ENCODE measurements at places on chromosomes 1 and 21.

DNA sequence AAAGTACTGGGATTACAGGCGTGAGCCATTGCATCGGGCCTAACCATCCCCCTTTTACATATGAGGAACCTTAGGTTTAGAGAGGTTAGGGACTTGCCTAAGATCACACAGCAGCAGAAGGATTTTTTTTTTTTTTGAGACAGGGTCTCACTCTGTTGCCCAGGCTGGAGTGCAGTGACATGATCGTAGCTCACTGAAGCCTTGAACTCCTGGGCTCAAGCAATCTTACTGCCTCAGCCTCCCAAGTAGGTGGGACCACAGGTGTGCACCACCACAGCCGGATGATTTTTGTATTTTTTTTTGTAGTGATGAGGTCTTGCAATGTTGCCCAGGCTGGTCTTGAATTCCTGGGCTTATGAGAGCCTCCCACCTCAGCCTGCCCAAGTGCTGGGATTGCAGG, 2.2 kb upstream of the C1orf167 start:
- DNase-seq: no peak

DNA sequence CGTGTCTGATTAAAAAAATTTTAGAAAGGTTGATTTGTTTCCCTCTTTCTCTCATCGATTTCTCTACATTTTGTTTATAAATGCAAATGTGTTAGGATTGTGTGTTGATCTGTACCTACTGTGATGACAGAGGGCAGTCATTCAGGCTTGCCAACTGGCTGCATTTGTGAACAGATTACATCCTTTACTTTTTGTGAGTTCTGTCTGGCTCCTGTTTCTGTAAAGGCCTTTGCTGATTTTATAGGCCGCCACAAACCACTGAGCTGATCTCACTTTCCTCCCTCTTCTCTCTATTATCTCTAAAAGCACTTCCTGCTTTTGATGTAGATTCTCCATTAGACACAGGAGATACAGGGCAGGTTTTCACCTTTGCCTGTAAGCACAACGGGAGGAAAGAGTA, 106.8 kb downstream of the ESRRG start:
- DNase-seq: no peak

- DNase-seq: no peak
Observed at GRCh38 chr1:220370041-220370700, 97.9 kb upstream of the RAB3GAP2 start.

- no peak for DNase-seq
Observed at GRCh38 chr1:191575180-191575579, 583.1 kb upstream of the RGS18 start.

- DNase-seq: no peak
Observed at GRCh38 chr1:29057700-29058099, 66.0 kb downstream of the TMEM200B start.

DNA sequence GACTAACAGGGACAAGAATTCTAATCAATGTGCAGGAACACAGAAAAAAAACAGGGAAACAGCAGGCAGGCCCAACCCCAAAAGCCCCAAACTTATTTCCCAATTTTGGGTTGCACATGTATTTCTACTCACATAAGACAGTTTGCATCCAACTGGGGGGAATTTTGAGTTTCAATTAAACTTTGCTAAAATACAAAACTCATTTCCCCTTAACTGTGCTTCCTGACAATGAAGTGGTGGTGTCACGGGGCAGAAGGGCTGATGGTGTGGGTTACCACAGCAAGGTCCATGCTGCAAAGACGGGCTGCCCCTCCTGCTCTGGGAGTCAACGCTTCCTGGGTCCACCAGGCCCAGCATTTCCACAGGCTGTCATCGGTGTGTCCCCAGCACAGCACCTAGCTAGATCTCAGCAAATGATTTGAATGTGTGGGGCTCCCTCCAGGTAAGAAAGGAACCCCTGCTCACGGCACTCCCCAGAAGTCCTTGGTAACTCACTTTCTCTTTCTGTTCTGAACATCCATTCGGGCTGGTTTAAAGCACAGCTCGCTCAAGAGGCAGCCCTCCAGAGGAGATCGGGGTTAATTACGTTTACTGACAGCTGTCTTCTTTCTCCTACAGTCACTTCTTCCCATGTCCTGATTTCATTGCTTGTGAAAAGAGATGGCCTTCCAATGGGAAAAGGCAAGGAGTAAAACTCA, 27.4 kb downstream of the HIVEP3 start:
- no peak for DNase-seq

DNA sequence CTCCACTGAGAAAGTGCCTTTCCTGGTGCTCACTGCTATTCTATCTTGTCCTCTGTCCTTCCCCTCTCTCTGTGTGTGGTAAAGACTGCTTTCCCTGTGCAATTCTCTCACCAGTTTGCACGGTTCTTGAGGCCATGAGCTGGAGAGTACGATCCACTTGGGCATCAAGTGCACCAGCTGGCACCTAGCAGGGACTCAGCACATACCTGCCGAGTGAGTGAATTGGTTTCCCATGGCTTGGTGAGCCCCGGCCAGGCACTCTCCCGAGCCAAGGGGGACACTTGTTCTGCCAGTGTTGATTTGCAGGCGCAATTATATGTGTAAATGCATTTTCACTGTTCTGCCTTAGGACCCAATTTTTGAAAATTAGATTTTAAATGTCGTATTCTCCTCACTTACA, 313.5 kb downstream of the DISC1 start:
- no peak for DNase-seq

- no peak for DNase-seq
Observed at GRCh38 chr1:232641507-232641906, 11.6 kb upstream of the SIPA1L2 start.

DNA sequence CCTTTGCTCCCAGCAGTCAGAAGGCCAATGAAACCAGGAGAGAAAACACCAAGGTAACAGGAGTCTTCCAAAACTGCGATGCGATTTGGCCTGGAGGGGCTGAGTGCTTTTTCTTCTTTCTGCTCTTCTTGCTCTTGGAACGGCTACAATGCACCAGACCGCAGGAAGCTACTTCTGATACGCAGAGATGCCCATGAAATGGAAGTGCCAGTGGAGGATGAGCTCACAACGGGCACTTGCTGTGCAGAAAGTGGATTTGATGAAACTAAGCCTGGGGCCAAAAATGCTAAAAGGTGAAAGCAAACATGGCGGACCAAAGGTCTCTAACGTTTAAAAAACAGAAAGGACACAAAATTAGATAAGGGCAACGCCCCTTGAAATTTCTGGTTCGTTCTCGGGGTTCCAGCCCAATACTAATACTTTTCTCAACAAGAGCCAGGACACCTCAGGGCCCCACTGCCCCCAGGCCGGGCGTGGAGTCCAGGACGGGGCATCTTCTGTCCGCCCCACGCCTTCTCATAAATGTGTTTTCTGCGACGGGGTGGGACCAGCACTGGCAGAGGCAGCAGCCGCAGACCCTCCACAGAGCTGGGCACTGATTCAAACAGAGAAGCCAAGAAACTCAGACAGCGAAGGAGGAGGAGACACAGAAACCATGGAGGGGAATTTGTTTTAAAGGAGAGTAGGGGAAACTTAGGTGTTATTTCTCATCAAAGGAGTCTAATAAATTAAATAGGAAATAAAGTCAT, 101.3 kb downstream of the CRYAA start:
- DNase-seq: no peak

DNA sequence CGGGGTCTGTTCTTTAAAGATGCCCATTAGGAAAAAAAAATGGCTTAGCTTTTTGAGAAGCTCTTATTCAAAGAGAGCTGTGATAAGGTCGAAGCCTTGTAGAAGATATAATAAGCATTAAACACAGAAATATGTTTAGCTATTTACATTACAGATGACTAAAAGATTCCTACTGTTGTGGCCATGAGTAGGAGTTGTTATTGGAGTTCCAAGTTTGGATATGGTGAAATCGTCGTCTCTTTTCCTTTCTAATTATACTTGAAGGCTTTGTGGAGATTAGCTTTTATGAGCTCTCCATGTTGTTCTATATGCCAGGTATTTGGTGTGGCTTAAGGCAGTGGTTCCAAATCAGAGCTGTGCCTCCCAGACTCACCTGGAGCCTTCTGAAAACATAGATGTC, 79.9 kb upstream of the LAMC2 start:
- no peak for DNase-seq

- no peak for DNase-seq
Observed at GRCh38 chr1:9722378-9722749, 70.8 kb downstream of the PIK3CD start.

DNA sequence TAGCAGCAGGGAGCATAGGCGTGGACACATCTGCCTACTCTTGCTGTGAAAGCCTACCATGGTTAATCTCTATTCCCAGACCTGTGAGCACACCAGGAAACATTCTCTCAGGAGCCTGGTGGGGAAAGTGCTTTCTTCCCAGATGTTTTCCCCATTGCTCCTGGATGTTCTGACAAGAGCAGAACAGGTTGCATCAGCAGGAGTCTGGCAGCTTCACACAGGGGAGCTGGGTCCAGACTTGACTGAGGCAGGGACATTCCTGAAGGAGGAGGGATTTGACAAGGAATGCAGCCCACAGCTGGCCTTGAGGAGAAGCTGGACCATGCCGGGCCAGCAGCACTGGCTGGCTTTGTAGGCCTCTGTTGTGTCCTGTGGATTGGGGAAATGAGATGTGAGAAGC, 21.0 kb upstream of the ARTN start:
- no peak for DNase-seq

GRCh38 chr1:99579691-99580172, 66.2 kb upstream of the PALMD start:
- no peak for DNase-seq

- DNase-seq: no peak
Observed at GRCh38 chr1:187977298-187977697, 1148.5 kb downstream of the PLA2G4A start.

DNA sequence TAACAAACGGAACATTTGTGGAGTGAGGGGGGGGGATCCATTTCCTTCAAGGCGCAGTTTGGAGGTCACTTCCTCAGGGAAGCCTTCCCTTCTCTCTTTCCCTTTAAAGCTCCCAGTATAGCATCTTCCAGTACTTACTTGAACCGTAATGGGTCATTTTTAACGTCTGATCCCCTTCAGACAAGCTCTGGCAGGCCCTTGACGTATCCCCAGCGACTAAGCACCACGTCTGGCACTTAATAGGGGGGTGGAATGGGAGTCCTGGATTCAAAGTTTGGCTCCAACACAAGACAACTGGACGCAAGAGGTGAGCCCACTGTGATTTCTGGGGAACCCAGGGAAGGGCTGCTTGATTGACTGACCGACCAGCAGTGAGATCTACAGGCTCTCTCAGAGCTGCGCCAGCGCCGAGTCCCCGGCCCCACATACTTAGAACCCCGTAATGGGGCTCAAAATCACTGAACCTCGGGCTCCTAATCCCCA, 441 bp downstream of the YARS1 start:
- DNase-seq: no peak

DNA sequence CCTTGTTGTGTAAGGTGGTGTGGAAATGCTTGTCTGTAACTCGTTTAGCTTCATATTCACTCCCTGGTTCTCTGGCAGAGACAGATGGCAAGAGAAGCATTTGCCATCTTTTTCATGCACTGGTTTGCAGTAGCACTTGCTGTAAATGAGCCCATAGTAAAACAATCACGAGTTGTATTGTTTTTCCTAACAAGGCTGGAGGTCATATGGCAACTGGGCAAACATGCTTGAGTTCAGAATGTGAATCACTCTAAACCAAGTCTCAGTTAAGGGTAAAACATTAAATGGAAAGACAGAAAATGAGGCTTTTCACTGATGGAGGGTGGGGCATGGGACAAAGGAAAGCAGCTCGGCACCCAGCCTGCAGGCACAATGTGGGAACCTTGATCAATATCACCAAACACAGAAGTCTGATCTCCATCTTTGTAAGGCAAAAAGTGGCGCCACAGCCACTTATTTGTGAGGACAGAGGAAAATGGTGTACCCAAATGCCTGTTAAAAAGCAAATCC, 26.5 kb upstream of the LPAR3 start:
- no peak for DNase-seq

GRCh38 chr1:216330262-216330661, 93.0 kb downstream of the USH2A start:
- DNase-seq: no peak

DNA sequence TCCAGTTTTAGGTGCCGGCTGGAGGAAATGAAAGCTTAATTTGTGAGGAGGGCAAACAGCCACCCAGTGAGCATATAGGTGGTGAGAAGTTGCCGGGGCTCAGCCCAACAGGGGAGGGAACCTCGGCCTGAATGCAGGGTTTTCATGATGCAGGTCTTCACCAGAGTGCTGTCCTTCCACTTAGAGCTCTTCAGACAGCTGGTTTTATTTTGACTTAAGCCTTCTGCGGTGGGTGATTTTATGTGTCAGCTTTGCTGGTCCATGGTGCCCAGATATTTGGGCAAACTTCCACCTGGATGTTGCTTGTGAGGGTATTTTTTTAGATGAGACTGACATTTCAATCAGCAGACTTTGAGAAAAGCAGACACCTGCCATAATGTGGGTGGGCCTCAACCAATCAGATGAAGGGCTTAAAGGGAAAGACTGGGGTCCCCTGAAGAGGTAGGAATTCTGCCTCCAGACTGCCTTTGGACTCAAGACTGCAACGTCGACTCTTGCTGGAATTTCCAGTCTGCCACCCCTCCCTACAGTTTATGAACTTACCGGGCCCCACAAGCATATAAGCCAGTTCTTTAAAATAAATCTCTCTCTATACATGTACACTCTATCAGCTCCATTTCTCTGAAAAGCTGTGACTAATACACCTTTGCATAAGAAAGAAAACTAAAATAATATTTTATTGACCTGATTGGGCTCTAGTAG, 72.8 kb downstream of the RHOU start:
- DNase-seq: no peak

DNA sequence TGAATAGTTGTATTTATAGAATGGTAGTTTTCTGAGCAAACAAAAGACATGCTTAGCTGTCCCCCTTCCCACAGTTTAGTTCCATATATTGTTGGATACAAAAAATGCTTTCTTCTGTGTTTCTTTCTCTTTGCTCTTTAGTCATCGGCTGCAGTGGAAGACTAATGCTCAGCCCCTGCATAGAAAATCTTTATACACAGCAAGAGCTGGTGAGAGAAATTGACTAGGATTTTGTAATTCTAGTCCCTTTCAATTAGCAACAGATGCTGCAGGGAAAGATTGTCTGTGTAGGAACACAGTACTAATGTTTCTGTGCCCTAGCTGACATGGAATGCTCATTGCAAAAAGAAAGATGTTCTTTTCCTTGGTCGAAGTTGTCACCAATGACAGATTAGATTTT, 200.9 kb downstream of the RPS6KC1 start:
- no peak for DNase-seq

GRCh38 chr1:5910276-5910620, 82.0 kb downstream of the NPHP4 start:
- no peak for DNase-seq

DNA sequence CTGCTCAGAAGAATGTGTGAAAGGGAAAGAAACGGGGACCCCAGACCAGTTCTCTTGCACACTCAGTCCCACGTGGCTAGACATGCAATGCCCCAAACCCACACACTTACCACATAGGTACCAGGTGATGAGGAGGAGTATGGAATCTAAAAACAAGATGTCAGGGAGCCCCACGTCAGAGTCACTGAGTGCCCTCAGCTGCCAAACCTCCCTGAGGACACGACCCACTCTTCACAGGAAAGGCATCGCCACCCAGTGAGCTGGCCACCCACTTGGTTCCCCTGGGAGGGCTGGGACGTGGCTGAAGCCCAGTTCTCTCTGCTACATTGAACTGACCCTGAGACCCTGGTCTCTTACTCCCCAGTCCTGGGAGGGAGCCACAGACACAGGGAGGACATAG, 41.4 kb downstream of the MRPL37 start:
- DNase-seq: no peak

- DNase-seq: no peak
Observed at GRCh38 chr21:14858311-14858710, 206.5 kb downstream of the NRIP1 start.

GRCh38 chr21:27818847-27819246, 852.0 kb upstream of the ADAMTS5 start:
- DNase-seq: no peak

All from NCI-H1048 (cell line).